T-helper 2 cell treated with Interferon-gamma antibody and Interleukin-4, amounts not matched to agents 5 μg/mL and 100 μg/mL, for 36 hours (primary cell): ENCODE measurements at places on chromosomes 13 and 19.

DNA sequence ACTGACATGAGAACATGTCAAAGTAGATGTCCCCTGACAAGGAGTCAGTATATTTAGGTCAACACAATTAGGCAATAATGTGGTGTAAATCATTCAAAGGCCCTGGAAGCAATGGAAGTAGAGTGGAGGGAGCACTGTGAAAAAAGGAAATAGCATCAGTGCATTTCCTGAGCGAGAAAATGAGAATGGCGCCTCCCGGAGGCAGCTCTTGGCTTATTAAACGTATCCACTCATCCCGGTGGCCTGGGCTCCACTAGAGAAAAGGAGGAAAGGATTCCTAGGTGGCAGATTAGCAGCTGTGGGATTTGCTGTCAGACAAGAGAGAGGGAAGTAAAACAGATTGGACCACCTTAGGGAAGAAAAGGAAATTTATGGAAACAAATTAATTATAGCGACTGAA lies 173.7 kb upstream of the TMTC4 start:
- no peaks in the 10 kb centered on the region for H3K36me3 ChIP-seq
- no peak for DNase-seq
- H3K4me1 ChIP-seq = no peaks in the 10 kb centered on the region
- H3K27me3 ChIP-seq = no peaks in the 10 kb centered on the region
- no peak overlapping the region for H3K4me3 ChIP-seq

DNA sequence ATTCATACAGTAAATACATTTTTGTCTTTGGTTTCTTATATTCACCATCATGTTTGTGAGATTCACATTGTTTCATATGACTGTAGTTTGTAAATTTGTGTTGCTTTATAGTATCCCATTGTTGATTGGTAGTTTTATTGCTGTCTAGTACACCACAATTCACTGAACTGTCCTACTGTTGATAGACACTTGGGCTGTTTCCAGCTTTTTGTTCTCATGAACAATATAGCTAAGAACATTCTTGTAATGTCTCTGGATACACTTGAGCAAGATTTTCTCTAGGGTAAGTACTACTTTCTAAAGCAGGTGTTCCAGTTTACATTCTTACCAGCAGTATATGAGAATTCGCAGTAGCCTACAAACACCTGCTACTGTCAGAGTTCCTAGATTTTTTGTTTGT lies 37.8 kb downstream of the SKA3 start:
- peaks cover 14% of the 10 kb centered on the region for H3K4me1 ChIP-seq
- no peak for DNase-seq
- H3K4me3 ChIP-seq = peak overlapping the region; percentile 69
- H3K36me3 ChIP-seq = peaks cover 19% of the 10 kb centered on the region
- peak overlapping the region; percentile 62 for H3K27ac ChIP-seq

GRCh38 chr13:110187641-110188161 lies 119.3 kb downstream of the COL4A1 start:
- H3K27me3 ChIP-seq = peaks cover 4% of the 10 kb centered on the region
- no peaks in the 10 kb centered on the region for H3K4me1 ChIP-seq
- H3K36me3 ChIP-seq = no peaks in the 10 kb centered on the region
- no peak overlapping the region for H3K27ac ChIP-seq
- H3K4me3 ChIP-seq = no peak overlapping the region

DNA sequence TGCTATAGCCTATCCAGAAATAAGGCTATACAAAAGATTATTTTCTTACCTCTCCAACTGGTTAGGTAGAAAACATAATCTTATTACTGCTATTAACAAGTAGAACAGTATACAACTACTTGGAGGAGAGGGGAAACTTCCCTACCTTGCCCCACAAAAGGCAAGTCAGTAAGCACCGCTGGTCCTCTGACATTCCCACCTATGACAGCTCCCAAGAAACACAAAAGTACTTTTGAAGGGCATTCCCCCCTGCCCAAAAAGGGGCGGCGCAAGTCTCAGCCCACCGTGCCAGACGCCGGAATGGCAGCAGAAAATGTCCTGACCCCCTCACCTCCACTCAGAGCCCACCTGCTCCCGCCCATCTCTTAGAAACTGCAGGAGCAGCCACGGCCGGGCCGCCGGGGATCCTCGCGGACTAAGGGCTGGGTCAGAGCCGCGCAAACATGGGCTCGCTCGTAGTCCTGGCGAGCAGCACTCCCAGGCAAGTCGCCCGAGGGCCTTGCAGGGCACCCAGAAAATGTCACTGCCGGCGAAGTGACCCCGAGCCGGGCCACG lies 437 bp downstream of the SUCLA2 start:
- no peak for DNase-seq
- no peaks in the 10 kb centered on the region for H3K27me3 ChIP-seq
- peak overlapping the region; percentile 71 for H3K27ac ChIP-seq
- H3K4me1 ChIP-seq = peaks cover 21% of the 10 kb centered on the region
- H3K4me3 ChIP-seq = peak overlapping the region; percentile 96
- peaks cover 12% of the 10 kb centered on the region for H3K36me3 ChIP-seq

GRCh38 chr19:5046339-5047039 lies 77.6 kb downstream of the KDM4B start:
- H3K27ac ChIP-seq = no peak overlapping the region
- H3K27me3 ChIP-seq = no peaks in the 10 kb centered on the region
- H3K4me3 ChIP-seq = no peak overlapping the region
- DNase-seq = no peak
- H3K36me3 ChIP-seq = peaks cover 17% of the 10 kb centered on the region

- no peak overlapping the region for H3K27ac ChIP-seq
- H3K4me1 ChIP-seq = peaks cover 14% of the 10 kb centered on the region
- H3K4me3 ChIP-seq = peak overlapping the region; percentile 84
- DNase-seq = no peak
Measured at GRCh38 chr13:34941436-34941834, 635 bp upstream of the NBEA start.

DNA sequence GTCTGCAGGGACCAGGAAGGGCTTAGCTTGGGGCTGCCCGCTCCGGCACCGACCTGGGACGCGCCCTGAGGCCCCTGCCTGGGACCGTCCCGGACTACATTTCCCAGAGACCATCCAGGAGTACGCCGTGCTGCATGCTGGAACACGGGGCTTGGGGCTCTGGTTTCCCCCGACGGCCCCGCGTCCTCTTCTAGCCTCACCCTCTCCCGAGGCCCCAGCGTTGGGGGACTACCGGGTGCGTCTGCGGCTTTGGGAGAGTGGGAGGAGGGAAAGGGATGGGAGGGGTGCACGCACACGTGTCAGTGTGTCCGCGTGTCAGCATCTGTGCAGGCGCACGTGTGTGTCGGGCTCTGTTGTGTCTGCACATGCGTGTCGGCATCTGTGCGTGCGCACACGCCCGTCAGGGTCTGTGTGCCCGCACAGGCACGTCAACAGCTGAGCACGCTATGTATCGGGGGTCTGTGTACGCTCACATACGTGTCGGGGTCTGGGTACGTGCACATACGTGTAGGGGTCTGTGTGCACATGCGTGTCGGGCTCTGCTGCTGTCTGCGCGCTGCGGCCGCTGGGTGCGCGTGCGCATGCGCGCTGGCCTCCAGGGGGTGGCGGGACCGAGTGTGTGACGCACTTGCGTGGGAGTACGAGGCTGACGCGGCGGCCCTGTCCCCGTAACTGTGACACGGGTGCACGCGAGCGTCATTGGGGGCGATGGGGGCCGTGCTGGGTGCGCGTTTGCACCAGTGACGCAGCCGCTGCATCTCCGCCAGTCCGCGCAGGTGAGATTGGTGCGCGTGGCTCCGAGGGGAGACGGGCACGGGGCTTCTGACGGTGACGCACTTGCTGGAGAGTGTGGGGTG lies at the start of gene ZNF331:
Gene ZNF331 (plus strand): TSS at position 625 of the 857 bp plus-strand sequence. CDS start 31,232 bp downstream, outside the sequence.
- peak within 1 kb of the TSS; percentile 95 for H3K27ac ChIP-seq
- H3K27me3 ChIP-seq = no peaks in the 10 kb centered on the region
- H3K4me3 ChIP-seq = peak within 1 kb of the TSS; percentile 95
- H3K36me3 ChIP-seq = peaks cover 33% of the 10 kb centered on the region
- H3K4me1 ChIP-seq = peaks cover 6% of the 10 kb centered on the region
